ENCODE measurements at places on chromosomes 16 and 17.

DNA sequence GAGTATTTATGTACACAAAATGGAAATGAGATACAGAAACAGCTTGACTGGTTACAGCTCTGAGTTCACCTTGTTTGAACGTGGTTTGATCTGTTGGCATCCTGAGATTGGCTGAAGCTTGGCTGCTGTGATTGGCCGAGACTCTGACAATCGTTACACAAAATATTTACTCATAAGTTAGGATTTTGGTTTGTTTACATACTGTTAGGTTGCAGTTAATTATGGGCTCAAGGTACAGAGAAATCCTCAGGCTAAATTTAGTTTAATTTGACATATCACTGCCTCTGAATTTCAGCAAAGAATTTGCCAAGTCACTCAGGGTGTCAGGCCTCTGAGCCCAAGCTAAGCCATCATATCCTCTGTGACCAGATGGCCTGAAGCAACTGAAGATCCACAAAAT lies 227.3 kb downstream of the COPRS start:
- no peak for DNase-seq

GRCh38 chr17:50866950-50867362 lies 802 bp upstream of the TOB1 start:
- no peak for DNase-seq

DNA sequence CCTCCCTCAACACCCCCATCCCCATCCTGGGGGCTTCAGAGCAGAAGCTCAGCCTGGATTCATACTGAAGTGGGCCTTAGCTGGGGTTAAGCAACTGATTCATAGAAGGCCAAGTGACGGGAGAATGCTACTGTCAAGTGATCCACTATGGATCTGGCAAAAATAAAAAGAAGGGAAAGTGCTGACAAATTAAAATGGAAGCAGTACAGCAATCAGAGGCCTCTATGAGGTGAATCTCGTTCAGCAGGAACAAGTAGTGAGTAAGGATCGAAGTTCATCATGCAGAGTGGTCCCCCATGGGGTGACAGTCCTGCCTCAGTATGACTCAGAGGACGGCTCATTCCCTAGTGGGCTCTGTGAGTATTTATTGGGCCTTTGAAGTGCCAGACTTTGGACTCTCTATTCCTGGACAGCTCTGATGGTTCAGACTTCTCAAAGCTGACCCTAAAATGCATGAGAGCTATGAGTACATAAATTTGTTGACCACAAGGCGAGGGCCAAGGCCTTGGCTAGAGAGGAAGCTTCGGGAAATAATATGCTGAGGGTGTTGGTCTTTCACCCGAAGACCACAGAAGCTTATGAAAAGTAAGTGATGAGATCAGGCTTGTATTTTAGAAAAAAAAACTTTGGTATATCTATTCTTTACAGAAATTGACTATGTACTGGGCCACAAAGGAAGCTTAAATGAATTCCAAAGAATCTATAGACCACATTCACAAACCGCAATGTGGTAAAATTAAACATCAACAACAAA lies 5.3 kb upstream of the NSMCE1 start:
- DNase-seq, result no peak

- DNase-seq, result no peak
Measured at GRCh38 chr16:26795184-26795583, 271.5 kb upstream of the C16orf82 start.

DNA sequence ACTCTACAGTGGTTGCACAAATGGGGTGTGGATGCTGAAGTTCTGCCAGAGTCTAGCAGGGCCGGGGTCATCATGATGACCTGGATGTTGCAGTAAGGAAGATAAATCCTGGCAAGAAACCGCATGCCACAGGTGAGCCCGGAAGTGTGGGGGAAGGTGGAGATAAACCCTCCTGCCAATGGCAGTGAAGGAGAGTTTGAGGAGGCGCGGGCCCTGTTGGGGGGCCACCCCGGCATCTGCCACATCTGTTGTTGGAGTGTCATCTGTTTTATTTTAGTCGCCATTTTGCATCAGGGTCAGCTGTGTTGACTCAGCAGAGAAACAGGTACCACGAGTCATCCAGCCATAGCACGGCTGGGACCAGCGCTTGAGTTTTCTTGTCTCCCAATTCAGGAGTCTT lies 173.8 kb upstream of the CHMP6 start:
- DNase-seq, result no peak

DNA sequence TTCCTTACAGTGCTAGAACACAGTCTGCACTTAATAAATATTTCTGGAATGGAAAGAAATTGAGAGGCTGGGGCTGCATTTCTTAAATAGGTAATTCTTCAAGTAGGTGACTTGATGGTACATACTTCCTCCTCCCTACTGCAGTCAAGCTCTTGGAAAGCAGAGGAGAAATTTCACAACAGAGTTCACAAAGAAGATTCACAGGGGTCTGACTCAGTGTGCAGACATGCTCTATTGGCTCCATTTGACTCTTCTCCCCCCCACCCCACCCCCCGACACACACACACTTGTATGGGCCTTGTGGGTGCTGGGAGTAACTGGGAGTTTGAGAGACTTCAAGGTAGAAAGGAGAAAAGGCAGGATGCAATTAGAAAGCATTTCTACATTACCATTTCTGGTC lies 6.2 kb upstream of the MYOCD start:
- no peak for DNase-seq

DNA sequence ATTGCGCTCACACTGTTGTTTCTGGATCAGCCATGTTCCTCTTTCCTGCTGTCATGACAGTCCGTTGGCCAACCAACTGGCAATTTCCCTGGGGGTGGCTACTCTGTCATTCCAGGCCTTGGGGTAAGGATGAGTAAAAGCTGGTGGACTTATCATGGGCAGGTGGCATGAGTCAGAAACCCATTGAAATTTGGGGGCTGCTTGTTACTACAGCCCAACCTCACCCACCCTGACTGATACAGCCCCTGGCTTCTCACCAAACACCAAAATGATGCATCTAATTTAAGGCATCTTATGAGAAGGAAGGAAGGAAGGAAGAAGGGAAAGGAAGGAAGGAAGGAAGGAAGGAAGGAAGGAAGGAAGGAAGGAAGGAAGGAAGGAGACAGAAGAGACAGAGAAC lies 53.9 kb upstream of the CRHR1 start:
- DNase-seq, result no peak

DNA sequence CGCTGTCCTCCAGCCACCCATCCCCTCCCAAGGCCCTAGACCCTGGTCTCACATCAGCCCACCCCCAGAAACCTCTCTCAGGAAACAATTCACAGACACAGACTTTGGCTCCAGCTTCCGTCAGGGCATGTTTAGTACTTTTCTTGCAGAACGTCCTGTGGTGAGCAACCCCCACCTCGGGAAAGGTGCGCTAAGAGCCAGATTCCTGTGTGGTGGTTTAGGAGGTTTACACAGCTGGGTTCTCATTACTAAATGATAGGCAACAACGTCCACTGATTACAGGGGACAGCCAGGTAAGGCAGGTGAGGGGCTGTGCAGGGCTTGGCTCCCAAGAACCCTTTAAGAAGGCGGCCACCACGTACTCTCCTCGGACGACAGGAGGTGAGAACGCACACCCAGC lies 29.3 kb downstream of the KIFC3 start:
- no peak for DNase-seq

DNA sequence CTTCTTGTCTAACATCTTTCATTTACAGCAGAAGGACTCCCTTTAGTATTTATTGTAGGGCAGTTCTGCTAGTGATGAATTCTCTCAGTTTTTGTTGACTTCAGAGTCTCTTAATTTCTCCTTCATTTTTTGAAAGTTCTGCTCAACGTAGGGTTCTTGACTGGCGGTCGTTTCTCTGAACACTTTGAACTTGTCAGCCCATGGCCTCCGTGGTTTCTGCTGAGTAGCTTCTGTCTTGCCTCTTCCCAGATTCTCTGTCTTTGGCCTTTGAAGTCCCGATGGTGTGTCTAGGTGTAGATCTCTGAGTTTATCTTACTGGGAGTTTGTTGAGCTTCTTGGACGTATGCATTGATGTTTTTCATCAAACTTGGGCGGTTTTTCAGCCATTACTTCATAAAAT lies 13.4 kb downstream of the GAA start:
- DNase-seq, result no peak

GRCh38 chr17:41967141-41967920 lies 736 bp downstream of the CNP start:
- DNase-seq, result no peak

DNA sequence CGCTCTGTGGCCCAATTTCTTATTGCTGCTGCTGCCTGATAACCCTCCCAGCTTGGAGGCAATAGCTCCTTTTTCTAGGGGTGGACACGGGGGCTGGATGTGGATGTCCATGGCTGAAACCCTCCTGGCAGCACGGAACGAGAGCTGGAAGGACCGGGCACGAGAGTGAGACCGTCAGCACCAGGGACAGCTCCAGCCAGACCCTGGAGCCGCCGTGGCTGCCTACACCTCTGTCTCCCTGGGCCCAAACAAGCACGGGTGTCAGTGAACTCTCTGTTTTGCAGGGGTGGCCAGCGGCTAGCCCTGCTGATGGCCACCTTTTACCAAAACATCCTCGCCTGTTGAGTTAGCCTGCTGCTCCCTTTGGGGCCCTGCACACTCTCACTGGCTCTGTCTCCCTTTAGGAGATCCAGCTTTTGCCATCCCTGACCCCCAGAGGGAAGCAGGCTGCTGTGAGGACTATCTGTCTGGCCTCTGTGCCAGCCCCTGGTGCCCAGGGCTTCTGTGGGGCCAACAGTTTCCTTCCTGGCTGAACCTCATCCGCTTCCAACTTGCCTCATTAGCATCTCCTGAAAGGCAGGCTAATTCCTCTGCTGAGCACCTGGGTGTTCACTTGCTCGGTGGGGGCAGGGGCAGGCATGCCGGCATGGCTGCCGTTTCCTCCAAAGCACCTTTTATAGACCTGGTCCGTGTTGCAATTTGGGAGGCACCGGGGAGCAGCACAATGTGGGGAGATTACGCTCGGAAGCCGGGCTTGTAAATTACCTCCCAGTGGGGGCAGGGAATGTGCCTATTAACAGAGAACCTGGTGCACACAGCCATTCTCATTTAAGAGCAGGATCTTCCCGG lies 118.1 kb downstream of the ENGASE start:
- DNase-seq, result peak; percentile 77

- no peak for DNase-seq
Measured at GRCh38 chr17:66492561-66493005, 190.2 kb downstream of the PRKCA start.

DNA sequence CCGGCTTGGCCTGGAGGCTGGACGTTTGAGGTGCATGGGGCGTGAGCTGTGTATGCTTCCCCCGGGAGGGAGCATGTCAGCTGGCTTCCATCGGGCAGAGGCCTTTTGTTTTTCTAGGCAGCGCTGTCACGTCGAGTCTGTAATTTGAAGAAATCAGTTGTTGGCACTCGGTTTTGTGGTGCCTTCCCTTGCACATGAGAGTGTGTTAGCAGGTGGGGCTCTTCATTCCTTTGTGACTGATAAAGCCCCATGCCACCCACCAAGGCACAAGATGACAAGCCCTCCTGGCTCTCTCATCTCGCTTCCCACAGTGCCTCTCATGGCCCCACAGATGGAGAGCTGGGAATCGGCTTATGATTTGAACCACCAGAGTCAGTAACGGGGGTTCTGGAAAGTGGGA lies 72.1 kb downstream of the BANP start:
- DNase-seq, result no peak

DNA sequence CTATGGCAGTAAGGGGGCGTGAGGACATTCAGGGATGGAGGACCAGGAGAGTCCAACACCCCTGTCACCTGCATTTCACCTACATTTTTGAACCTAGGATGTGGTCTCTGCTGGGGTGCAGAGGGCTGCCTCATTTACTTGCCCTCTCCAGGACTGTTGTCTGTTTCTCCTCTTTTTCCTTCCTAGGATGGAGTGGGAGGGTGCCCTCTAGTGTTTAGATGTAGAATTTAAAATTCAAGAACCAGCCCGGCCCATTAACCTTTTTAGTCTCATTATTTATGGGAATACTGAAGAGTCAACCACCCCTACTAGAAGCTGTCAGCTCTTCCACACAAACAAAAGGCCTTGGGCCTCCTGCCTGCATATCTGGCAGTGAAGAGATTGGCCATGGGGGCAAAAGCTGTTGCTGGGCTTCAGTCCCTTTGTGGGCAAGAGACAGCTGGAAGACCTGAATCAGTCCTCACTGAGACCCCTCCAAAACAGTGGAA lies 2.5 kb upstream of the STARD3 start:
- no peak for DNase-seq

GRCh38 chr17:50379351-50380132 lies 6.5 kb downstream of the EME1 start:
- no peak for DNase-seq

DNA sequence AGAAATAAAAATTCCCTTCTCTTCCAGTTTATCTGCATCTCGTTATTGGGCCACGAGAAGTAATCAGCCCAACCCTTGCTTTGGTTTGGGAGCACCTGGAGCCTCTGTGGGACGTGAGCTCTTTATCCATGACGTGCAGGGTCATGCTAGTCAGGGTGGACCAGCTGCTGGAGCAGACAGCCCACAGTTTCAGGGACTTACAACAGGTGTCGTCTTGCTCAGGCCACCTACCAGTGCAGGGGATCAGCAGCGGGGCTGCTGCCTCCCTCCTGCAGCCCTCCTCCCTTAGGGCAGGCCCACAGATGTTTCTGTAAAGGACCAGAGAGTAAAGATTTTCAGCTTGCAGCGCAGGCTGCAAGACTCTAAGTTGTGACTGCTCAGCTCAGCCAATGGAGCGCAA lies 16.9 kb downstream of the ADAD2 start:
- DNase-seq, result no peak

GRCh38 chr16:81928975-81929374 lies 82.3 kb downstream of the SDR42E1 start:
- no peak for DNase-seq

- DNase-seq, result no peak
Measured at GRCh38 chr16:2066139-2066538, 18.4 kb downstream of the TSC2 start.

DNA sequence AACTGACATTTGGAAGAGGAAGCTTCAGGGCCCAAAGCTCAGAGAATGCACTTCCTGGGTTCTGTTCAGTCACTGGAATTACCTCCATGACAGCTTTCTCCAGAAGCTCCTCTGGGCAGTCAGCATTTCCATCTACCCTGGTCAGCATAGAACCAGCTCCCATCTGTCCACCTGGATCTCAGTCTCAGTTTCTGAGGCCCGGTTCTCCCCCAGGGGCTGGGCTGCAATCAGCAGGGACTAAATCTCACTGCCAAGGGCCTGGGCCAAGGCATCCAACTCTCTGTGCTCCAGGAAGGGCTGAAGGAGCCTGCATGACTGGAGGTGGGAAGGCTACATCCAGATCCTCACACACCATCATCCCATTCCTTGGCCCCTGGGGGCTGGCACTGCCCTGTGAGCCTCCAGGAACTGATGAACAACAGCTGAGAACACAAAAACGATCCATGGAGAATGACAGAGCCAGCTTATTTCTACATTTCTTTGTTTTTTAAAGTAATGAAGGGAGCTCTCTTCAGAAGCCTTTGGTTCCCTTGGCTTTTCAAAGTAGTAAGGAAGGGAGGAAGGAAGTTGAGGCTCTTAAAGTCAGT lies 66.3 kb upstream of the MRTFB start:
- DNase-seq, result no peak

GRCh38 chr16:68612996-68613395 lies 32.1 kb upstream of the CDH3 start:
- DNase-seq, result no peak

GRCh38 chr17:63500543-63501390 lies 22.4 kb upstream of the KCNH6 start:
- DNase-seq, result no peak

Data from progenitor cell of endocrine pancreas (in vitro differentiated cells).